ENCODE measurements at places on chromosomes 3 and 15.
A peak's percentile ranks its signal among the peaks of the same experiment; 100 is the strongest.

- no peak for DNase-seq
These were observed 88.9 kb upstream of the TPRG1 start for GRCh38 chr3:189082666-189083427.

DNA sequence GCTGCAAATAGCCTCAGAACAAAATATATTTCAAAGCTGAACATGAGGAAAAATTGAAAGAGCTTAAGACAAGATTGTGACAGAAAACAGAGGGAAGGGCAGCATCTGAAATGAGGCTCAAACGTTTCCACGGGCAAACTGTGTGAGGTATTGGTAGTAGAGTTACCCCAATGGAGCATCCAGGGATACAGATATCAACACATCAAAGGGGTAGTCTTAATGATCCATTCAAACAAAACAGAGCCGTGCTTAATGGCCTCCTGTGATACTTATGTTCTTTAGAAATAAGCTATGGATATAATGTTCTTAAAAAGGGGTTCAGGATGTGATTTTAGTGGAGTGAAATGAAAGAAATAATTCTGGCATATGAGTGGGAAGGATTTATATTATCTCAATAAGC lies 430.3 kb upstream of the PDZRN3 start:
- DNase-seq, result no peak

DNA sequence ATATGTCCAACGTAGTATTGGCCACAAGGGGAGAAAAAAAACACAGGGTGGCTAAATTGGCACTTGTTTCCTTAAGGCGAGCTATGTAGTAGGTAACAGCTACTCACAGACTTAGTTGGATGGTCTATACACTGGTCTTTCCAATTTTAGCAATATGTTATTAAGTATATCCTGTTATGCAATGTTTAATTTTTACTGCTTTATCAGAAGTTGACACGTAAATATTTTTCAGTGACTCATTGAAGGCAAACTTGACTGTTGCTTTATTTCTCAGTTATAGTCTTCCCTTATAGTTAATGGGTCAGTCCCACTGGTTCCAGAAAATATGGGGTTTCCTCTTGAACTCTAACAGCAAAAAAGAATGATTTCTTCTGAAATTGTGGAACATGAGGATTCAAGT lies 46.5 kb downstream of the ADPGK start:
- no peak for DNase-seq

DNA sequence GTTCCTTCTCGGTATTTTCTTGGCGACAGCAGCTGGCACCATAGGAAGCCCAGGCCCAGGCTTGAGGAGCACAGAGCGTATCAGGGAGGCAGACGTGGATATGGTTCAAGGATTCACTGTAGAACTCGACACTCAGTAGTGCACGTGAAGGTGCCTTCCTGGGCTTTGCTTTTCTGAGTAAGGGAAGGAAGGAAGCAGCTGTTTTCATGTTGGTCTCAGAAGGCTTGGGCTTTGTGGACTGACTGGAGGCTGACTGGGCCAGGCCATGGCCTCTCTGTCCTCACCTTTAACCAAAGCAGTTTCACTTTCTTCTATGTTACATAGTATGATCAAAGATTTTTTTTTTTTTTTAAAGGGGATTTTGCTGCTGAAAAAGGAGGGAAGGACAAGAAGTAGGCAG lies 6.9 kb upstream of the GHRL start:
- no peak for DNase-seq

GRCh38 chr3:106816838-106817237 lies 560.4 kb upstream of the CCDC54 start:
- no peak for DNase-seq

GRCh38 chr3:64306745-64307144 lies 81.5 kb upstream of the PRICKLE2 start:
- no peak for DNase-seq

- no peak for DNase-seq
These were observed 47.8 kb downstream of the TTC23 start for GRCh38 chr15:99201408-99202175.

DNA sequence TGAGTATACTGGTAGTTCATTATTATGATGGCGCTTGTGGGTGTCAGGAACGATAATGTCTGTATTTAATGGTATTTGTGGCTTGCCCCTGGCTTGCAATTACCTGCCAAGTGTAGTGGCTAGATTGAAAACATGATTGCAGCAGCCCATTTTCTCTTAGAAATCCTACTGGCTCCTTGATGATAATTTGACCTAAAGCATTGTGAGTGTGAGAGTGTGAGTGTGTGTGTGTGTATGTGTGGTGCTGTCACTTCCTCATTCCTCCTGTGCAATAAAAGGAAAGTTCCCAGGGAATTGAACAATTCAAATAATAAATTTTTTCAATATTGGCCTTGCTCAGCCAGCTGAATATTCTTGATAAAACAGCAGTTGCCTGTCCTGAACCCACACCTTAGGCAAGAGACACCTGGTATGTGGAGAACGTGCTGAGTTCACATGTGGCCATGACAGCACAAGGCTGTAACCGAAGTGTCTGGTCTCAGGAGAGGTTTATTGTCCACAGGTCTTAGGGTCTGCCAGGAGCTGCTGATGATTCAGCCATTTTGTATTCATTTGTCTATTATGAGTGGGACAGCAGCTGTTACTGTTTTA lies 193.3 kb downstream of the CD47 start:
- no peak for DNase-seq

- peak; percentile 80 for DNase-seq
These were observed 29.9 kb downstream of the MBNL1 start for GRCh38 chr3:152298393-152299248.

DNA sequence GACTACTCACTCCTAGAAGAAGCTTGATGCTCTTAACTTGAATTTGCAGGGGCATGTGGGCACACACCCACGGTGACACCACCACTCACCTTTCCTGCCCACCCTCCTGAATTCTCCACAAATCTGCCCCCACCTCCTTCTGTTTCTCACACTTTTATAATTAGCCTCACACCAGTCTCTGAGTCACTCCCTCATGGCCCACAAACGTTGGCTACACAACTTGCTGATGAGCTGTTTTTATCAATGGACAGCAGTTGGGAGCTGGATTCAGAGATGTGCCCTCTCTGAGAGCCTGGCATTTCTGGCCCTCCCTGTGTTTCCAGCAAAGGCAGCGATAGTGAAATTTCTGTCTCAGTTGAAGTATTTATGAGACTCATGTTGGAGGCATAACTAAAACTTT lies 1.3 kb downstream of the COLQ start:
- no peak for DNase-seq

DNA sequence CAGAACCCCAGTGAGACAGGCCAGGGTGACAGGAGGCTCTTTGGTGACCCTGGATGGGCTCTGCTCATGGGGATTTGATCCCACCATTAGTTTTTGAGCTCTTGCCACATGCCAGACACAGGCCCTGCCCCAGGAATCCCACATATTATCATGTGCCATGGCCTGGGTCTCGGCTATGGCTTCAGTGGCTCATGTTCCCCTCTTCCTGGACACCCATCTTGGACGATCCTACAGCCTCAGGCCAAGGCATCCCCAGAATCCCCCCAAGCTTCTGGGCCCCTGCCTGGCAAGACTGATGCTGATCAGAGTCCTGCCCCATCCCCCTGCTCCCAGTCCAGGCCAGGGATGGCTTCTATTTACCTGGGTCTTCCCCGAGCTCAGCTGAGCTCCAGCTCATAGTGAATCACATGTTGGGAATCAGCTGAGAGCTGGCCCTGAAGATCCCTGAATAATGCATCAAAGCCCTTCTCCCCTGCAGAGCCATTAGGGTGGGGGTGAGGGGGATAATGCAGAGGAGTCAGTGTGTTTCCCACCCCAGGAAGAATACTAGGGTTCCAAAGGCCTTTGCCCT lies 50.9 kb upstream of the CHRNB4 start:
- DNase-seq, result no peak

- no peak for DNase-seq
These were observed 47.9 kb downstream of the RNF13 start for GRCh38 chr3:149860881-149861280.

GRCh38 chr3:30448450-30449289 lies 157.7 kb upstream of the TGFBR2 start:
- DNase-seq, result no peak

DNA sequence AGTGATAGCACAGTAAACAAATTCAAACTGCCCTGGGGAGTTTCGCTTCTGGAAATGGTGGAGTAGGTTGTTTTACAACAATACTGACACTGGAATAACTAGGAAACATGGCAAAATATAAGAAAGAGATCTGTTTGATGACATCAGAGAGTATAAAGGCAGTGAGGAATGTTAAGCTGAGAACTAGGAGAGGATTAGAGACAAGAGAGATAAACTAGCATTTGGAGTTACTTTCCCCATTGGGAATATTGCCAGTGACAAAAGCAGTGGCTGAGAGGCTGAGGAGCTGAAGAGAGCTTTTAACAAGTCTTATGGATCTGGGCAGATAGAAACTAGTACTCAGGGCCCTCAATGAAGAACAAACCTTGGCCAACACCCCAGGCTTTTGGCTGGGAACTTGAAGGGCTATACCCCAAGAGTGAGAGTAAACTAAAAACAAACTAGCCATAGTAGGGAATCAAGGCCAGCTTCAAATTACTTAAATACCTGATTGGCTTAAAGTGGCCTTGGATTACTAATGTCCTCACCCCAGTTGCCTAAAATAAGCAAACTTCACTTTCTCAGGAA lies 280.4 kb downstream of the KLF13 start:
- no peak for DNase-seq

DNA sequence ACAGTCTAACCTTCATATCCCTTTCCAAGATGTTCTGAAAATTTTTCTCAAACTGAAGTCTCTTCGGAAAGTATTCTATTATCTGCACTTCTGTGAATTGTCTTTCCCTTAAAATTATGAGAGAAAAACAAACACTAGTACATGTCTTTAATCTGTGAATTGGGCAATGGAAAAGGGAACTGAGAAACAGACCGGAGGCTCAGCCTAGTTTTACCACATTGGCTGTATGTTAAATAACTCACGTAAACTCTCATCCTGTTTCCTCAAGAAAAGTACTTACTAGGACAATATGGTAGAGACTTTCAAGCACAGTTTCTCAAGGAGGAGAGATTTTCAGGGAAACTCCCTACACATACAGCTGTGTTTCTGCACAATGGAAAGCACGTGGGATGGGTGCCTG lies 982.2 kb upstream of the SEMA6D start:
- DNase-seq, result no peak

GRCh38 chr15:51075826-51076523 lies 18.7 kb downstream of the TNFAIP8L3 start:
- DNase-seq, result no peak

GRCh38 chr3:29852767-29853166 lies 571.9 kb downstream of the RBMS3 start:
- no peak for DNase-seq

DNA sequence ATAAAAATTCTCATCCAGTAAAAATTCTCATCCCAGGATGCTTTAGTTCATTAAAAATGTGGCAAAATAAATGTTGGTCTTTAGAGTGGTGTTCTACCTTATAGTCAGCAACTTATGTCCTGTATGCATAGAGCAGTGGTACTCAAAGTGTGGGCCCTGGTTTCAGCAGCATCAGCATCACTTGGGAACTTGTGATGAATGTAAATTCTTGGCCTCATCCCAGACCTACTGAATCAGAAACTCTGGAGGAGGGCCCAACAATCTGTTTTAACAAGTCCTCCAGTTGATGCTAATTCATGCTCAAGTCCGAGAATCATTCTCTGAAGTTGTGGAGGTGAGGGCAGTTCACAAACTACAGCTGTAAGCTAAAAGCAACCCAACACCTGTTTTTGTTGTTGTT lies 307.3 kb upstream of the SATB1 start:
- no peak for DNase-seq

DNA sequence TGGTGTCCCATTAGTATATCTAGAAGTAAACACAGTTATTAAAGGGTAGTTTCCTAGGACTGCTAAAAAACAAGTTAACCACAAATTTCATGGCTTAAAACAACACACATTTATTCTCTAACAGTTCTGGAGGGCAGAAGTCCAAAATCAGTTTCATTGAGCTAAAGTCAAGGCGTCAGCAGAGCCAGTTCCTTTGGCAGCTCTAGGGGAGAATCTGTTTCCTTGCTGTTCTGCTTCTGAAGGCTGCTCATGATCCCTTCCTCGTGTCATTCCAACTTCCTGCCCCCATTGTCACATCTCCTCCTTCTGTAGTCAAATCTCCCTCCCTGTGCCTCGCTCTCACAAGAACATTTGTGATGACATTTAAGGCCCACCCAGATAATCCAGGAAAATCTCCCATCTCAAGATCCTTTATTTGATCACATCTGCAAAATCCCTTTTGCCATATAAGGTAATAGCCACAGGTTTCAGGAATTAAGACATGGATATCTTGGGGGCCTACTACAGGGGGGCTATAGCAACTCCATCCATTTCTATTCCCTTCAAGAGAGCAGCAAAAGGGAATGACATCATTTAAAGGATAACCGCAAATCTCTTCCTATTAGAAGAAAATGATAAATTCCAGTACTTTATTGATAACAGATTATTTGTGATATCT lies 50.1 kb downstream of the GPR176 start:
- no peak for DNase-seq

GRCh38 chr3:43346978-43347749 lies 60.8 kb downstream of the SNRK start:
- DNase-seq, result peak; percentile 80

- no peak for DNase-seq
These were observed 28.2 kb upstream of the IL12A start for GRCh38 chr3:159960188-159961148.

GRCh38 chr3:174156200-174156599 lies 702.9 kb upstream of the NAALADL2 start:
- DNase-seq, result no peak

- DNase-seq, result no peak
These were observed 267.3 kb upstream of the AZI2 start for GRCh38 chr3:28615971-28616370.

DNA sequence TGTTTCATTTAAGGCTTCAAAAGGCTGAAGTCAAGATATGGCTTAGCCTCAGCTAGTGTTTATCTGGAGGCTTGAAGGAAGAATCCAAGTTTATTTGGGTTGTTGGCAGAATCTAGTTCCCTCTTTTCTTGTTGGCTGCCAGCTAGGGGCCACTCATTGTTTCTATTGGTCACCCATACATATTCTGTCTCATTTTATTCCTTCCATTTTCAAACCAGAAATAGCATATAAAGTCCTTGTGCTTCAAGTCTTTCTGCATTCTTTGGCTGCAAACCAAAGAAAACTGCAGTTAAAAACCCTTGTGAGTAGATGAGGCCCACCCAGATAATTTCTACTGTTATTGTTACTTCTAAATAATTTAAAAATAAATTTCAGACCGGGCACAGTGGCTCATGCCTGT lies 301.7 kb downstream of the OXSM start:
- no peak for DNase-seq

GRCh38 chr15:83158393-83158792 lies 49.2 kb downstream of the HDGFL3 start:
- DNase-seq, result no peak

DNA sequence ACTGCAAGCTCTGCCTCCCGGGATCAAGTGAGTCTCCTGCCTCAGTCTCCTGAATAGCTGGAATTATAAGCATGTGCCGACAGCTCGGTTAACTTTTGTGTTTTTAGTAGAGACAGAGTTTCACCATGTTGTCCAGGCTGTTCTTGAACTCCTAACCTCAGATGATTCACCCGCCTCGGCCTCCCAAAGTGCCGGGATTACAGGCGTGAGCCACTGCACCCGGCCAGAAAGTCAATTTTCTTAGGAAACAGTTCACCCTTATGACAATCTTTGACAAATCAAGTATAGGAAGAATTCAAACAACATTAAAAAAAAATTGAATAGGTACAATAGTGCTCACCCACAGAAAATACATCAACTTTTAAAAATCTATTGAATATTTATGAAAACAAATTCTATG lies 23.6 kb upstream of the DUT start:
- no peak for DNase-seq

GRCh38 chr3:141454906-141455602 lies 31.8 kb upstream of the RASA2 start:
- peak; percentile 64 for DNase-seq
